GM23338 (cell line): ENCODE measurements at places on chromosomes 2 and 18. TPM values are rescaled to one million over a fixed set of nuclear protein-coding genes. Genes with fewer than 3 reads are reported as not detected.

DNA sequence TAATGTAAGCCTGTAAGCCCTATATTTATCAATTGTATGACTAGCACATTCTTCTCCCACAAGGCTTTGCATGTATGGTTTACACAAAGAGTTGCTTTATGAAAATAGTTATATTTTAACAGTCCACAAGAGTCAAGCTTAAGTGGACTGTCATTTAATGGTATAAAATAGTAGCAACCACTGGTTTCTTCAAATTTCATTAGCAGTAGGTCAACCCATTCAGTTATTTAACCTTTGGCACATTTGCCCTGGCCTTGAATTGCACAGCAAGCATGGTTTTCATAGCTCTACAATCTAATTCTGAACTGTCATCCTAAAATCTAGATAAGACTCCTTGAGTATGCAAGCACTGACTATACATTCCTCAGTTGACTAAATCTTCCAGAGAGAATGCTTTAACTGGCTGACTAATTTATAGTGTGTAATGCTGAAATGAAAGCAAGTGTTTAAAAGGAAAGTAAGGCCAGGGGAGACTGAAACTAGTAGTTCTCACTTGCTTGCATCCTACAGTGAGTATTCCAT is 1.8 kb downstream of the DPP4 start:
- H3K27ac ChIP-seq, result no peak overlapping the region
- DNase-seq, result no peak
- no peaks in the 10 kb centered on the region for H3K36me3 ChIP-seq
- peaks cover 39% of the 10 kb centered on the region for H3K4me1 ChIP-seq
- peaks cover 41% of the 10 kb centered on the region for H3K27me3 ChIP-seq

GRCh38 chr2:162382278-162382677 is 38.3 kb downstream of the GCA start:
- no peaks in the 10 kb centered on the region for H3K27me3 ChIP-seq
- no peaks in the 10 kb centered on the region for H3K36me3 ChIP-seq
- H3K27ac ChIP-seq, result no peak overlapping the region
- DNase-seq, result no peak

RGPD4 gene
- not detected in 2 replicates for total RNA-seq

DNA sequence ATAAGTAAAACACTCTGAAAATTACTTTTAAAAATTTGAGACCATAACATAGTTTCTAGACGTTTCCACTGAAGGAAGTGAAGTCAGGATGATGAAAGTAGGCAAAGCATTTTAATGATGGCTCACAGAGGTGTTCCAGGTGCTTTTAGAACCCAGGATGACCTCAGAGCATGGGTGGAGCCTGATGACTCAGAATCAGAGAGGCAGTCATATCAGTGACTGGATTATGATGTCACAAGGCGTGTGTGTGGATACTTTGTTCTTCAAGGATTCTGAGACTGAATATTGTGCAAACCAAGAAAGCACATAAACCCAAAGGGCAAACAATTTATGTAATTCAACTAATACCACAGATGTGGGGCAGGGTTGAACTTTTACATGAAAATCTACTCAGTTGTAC is 208.0 kb upstream of the FBXO11 start:
- H3K27ac ChIP-seq, result no peak overlapping the region
- no peak overlapping the region for H3K4me3 ChIP-seq
- H3K4me1 ChIP-seq, result no peaks in the 10 kb centered on the region
- H3K27me3 ChIP-seq, result no peaks in the 10 kb centered on the region

DNA sequence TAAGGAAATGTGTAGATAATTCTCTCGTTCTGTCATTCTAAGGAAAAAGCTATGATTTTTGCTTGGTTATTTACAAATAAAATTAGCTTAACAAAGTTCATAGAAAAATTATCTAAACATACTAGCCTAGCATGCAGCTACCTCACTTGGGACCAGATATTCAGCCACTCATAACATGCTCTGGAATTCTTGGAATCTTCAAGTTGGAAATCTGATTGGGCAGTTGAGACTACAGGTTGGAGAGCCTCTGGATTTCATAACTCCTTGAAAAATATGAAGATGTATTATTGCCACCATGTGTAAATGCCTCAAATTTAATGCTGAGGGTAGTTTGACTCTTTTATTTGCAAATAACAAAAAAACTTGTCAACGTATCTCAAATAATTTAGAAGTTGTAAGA is 132.2 kb upstream of the GULP1 start:
- H3K4me3 ChIP-seq, result no peak overlapping the region
- H3K36me3 ChIP-seq, result no peaks in the 10 kb centered on the region
- no peaks in the 10 kb centered on the region for H3K27me3 ChIP-seq
- no peak overlapping the region for H3K27ac ChIP-seq
- H3K4me1 ChIP-seq, result no peaks in the 10 kb centered on the region

ZBTB7C gene
- 0.14 and 0.47 TPM in 2 replicates for total RNA-seq

DNA sequence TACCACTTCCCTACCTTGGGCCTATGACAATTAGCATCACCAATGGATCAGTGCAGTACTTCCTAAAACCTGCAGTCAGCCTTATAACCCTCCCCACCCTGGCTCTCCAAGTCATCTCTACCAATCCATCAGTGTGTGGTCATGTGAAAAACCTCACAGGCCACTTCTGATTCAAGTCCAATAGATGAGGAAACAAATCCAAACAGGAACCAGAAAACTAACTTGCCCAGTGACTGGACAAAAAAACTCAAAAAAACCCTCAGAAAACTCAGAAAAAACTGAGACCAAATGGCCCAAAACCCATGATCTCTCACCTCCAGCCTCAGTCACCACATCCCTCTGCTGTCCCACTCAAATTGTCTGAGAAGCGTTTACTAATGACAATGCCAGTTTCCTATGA is 43.3 kb downstream of the TGFA start:
- peaks cover 22% of the 10 kb centered on the region for H3K4me1 ChIP-seq
- no peak for DNase-seq
- H3K27me3 ChIP-seq, result no peaks in the 10 kb centered on the region
- no peak overlapping the region for H3K27ac ChIP-seq

UGT1A5 gene
- not detected in 2 replicates for total RNA-seq

LBX2 gene
- total RNA-seq, result 0.24 TPM in 1 of 2 replicates, not detected in the other
